Right lobe of liver (tissue), 6 donors: ENCODE measurements at places on chromosomes 1 and 21. TPM values are rescaled to one million over a fixed set of nuclear protein-coding genes. Genes with fewer than 3 reads are reported as not detected.

The AQP10 gene
- total RNA-seq, result not detected

The LORICRIN gene
- not detected for total RNA-seq

The TMCO4 gene
- total RNA-seq, result 6.4 TPM

The LIPI gene
- not detected for total RNA-seq

The PRPF38B gene
- 8.6 TPM for total RNA-seq

The THEM4 gene
- total RNA-seq, result 19.1 TPM

The ADGRB2 gene
- not detected for total RNA-seq

The XCL1 gene
- not detected for total RNA-seq

The TNFRSF4 gene
- not detected for total RNA-seq

- no peaks in the 10 kb centered on the region for H3K36me3 ChIP-seq
- no peak overlapping the region for H3K27ac ChIP-seq
- no peak for DNase-seq
- H3K27me3 ChIP-seq, result no peaks in the 10 kb centered on the region
- no peaks in the 10 kb centered on the region for H3K4me1 ChIP-seq
Observed at GRCh38 chr1:32980080-32980479, 15.5 kb upstream of the RNF19B start.

DNA sequence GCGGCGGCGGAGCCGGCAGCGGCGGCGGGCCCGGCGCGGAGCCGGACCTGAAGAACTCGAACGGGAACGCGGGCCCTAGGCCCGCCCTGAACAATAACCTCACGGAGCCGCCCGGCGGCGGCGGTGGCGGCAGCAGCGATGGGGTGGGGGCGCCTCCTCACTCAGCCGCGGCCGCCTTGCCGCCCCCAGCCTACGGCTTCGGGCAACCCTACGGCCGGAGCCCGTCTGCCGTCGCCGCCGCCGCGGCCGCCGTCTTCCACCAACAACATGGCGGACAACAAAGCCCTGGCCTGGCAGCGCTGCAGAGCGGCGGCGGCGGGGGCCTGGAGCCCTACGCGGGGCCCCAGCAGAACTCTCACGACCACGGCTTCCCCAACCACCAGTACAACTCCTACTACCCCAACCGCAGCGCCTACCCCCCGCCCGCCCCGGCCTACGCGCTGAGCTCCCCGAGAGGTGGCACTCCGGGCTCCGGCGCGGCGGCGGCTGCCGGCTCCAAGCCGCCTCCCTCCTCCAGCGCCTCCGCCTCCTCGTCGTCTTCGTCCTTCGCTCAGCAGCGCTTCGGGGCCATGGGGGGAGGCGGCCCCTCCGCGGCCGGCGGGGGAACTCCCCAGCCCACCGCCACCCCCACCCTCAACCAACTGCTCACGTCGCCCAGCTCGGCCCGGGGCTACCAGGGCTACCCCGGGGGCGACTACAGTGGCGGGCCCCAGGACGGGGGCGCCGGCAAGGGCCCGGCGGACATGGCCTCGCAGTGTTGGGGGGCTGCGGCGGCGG lies 1.0 kb downstream of the ARID1A start:
- no peaks in the 10 kb centered on the region for H3K27me3 ChIP-seq
- peak overlapping the region; percentile 72 for H3K4me3 ChIP-seq
- no peaks in the 10 kb centered on the region for H3K36me3 ChIP-seq
- H3K27ac ChIP-seq, result peak overlapping the region; percentile 96
- peaks cover 46% of the 10 kb centered on the region for H3K4me1 ChIP-seq
- DNase-seq, result peak; percentile 43

DNA sequence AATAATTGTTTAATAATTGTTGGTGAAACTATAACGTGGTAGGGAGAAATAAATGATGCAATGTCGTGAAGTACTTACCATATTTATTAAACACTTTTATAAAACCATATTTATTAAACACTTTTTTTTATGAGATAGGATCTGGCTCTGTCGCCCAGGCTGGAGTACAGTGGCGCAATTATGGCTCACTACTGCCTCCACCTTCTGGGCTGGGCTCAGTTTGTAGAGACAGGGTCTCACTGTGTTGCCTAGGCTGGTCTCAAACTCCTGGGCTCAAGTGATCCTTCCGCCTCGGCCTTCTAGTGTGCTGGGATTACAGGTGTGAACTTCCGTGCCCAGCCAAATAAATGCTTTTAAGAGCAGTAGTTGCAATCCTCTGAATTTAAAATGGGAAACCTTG lies 76.0 kb upstream of the PGD start:
- no peaks in the 10 kb centered on the region for H3K36me3 ChIP-seq
- no peak for DNase-seq
- no peaks in the 10 kb centered on the region for H3K4me1 ChIP-seq
- H3K4me3 ChIP-seq, result no peak overlapping the region
- H3K27me3 ChIP-seq, result no peaks in the 10 kb centered on the region

DNA sequence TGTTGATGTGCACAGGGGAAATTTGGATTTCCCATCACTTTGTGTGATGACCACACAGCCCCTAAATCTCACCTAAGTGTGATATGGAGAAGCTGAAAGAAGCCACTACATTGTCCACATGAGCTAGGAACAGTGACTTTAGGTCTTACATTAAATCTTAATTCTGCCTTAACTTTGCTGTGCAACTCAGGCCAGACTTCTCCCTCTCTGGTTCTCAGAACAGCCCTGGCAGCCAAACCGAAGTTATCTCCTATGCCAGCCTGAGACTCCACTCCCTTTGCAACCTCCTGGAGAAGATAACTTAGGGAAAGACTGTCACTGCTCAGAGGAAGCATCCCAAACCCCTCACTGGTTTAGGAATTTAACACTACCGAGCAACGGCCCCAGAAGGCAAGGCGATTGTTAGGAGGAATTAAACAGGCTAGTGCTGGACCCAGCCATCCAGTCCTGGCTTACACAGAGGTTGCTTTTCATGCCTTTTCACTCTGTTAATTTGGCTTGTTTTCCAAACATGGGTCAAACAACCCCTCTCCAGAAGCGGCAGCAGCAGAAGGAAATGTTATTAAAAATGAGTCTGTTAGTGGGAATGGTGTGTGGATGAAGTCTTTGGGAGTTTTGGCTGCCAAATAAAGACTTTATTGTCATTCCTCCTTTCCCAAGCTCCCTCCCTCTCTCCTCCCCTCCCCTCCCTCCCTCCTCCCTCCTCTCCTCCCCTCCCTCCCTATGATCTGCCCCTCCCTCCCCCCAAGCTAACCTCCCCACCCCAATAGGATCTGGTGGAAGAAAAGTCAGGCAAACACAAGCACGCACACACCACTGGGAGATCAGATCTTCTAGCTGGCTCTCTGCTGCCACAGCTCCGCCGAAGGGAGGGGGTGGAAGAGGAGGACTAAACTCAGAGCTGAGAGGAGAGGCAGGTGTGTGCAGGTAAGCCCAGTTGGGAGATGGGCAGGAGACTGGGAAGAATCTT lies at the start of gene PRELP:
PRELP (plus strand) TSS at position 795 of the 970 bp plus-strand sequence. CDS start 7,379 bp downstream, outside the sequence.
- no peak for DNase-seq
- no peak within 1 kb of the TSS for H3K4me3 ChIP-seq
- no peaks in the 10 kb centered on the region for H3K27me3 ChIP-seq
- peak within 1 kb of the TSS; percentile 36 for H3K27ac ChIP-seq
- no peaks in the 10 kb centered on the region for H3K4me1 ChIP-seq

GRCh38 chr1:53615101-53615500 lies 123.9 kb downstream of the GLIS1 start:
- no peak for DNase-seq
- no peaks in the 10 kb centered on the region for H3K27me3 ChIP-seq
- H3K36me3 ChIP-seq, result no peaks in the 10 kb centered on the region
- no peak overlapping the region for H3K27ac ChIP-seq
- no peaks in the 10 kb centered on the region for H3K4me1 ChIP-seq

DNA sequence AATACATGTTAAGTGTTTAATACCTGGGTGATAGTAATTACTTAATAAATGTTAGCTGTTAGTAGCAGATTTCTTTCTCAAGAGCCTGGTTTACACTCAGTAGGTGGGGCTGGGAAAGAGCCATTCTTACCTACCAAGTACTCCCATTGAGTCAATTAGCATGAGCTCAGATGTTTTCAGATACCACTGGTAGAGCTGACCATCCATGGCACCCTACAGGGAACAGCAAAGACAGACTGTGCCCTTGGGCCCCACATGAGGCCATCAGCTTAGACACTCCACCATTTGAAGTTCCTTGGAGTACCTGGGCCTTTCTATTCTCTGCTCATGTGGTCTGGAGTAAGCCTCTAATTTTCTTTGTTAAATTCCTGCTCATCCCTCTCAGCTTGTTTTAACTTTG lies 179.3 kb downstream of the CACNA1E start:
- no peaks in the 10 kb centered on the region for H3K27me3 ChIP-seq
- no peaks in the 10 kb centered on the region for H3K36me3 ChIP-seq
- peaks cover 13% of the 10 kb centered on the region for H3K4me1 ChIP-seq
- H3K27ac ChIP-seq, result no peak overlapping the region

DNA sequence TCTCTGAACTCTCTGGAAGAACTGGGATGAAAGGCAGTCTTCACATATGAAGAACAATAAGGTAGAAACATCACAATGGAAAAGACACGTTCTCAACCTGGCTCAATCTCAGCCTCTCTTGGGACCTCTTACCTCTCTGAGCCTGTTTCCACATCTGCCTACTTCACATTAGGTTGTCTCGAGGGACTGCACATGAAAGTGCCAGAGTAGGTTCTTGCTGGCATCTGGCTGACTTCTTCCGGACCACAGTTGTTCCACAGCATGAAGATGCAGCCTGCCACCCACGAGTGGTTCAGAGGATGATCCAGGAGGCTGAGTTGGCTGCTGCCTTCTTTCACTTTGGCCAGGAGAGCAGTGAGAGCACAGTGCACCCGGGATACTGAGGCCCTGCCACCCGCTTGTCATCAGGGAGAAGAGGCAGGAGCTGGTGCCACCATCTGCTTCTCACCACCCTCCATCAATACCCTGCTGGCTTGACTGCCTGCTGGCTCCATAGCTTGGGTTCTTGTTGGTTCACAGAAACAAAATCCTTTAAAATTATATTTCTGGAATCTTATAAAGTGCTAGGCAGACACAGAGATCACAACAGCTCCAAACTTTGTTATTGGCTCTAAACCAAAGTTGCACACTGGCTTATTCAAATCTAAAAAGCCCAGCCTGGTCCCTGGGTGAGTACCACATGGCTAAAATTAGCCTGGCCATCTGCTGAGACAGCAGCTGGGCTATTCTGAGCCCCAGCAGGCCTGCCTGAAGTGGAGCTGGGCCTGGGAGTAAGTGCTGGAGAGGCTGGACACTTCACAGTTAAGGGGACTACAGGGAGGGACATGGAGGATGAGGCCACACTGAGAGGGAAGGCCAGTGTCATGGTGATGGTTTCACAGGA lies 46.9 kb upstream of the LIN9 start:
- no peak for DNase-seq
- no peaks in the 10 kb centered on the region for H3K4me1 ChIP-seq
- no peaks in the 10 kb centered on the region for H3K27me3 ChIP-seq

- H3K4me1 ChIP-seq, result peaks cover 46% of the 10 kb centered on the region
- peak; percentile 81 for DNase-seq
- no peaks in the 10 kb centered on the region for H3K27me3 ChIP-seq
- no peak overlapping the region for H3K4me3 ChIP-seq
- H3K36me3 ChIP-seq, result no peaks in the 10 kb centered on the region
- peak overlapping the region; percentile 90 for H3K27ac ChIP-seq
Observed at GRCh38 chr1:12146343-12147112, 20.3 kb upstream of the TNFRSF1B start.

- no peaks in the 10 kb centered on the region for H3K4me1 ChIP-seq
- no peaks in the 10 kb centered on the region for H3K27me3 ChIP-seq
- H3K36me3 ChIP-seq, result no peaks in the 10 kb centered on the region
- no peak overlapping the region for H3K27ac ChIP-seq
- no peak for DNase-seq
Observed at GRCh38 chr21:38984982-38985567, 179.3 kb downstream of the ETS2 start.

DNA sequence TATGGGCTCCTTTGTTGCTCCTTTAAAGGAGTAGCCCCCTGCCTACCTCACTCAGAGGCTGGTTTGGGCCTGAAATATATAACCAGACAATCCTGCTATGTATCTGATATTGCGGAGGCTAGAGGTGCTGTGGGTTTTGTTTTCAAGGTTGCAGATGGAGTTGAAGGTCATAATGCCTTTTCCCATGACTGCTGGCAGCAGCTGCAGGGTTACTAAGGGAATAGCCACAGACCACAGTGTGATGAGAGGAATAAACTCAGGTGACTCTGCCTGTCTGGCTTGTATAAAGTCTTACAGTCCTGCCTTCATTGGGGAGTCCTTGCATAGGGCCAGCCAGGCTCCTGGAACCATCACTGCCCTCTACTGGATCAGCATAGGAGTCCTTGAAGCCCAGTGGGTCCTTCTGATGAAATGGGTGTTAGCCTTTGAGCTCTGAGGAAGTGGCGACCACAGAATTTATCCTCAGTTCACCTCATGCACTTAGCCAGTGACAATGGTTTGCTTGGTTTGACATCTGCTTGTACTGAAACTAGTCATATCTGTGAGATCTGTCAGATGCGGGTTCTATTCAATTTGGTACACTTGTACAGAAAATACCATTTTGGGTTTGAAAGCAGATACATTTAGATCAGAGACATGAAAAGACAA lies 174.4 kb upstream of the HMCN1 start:
- H3K27me3 ChIP-seq, result no peaks in the 10 kb centered on the region
- no peaks in the 10 kb centered on the region for H3K4me1 ChIP-seq
- H3K36me3 ChIP-seq, result no peaks in the 10 kb centered on the region
- no peak overlapping the region for H3K27ac ChIP-seq
- peak; percentile 57 for DNase-seq
- H3K4me3 ChIP-seq, result no peak overlapping the region

GRCh38 chr1:21794656-21795055 lies 11.7 kb upstream of the USP48 start:
- H3K27ac ChIP-seq, result no peak overlapping the region
- DNase-seq, result no peak
- H3K4me3 ChIP-seq, result no peak overlapping the region
- H3K4me1 ChIP-seq, result no peaks in the 10 kb centered on the region
- H3K36me3 ChIP-seq, result no peaks in the 10 kb centered on the region

- no peak overlapping the region for H3K4me3 ChIP-seq
- H3K4me1 ChIP-seq, result no peaks in the 10 kb centered on the region
Observed at GRCh38 chr21:31107871-31108270, 69.6 kb upstream of the KRTAP19-8 start.

DNA sequence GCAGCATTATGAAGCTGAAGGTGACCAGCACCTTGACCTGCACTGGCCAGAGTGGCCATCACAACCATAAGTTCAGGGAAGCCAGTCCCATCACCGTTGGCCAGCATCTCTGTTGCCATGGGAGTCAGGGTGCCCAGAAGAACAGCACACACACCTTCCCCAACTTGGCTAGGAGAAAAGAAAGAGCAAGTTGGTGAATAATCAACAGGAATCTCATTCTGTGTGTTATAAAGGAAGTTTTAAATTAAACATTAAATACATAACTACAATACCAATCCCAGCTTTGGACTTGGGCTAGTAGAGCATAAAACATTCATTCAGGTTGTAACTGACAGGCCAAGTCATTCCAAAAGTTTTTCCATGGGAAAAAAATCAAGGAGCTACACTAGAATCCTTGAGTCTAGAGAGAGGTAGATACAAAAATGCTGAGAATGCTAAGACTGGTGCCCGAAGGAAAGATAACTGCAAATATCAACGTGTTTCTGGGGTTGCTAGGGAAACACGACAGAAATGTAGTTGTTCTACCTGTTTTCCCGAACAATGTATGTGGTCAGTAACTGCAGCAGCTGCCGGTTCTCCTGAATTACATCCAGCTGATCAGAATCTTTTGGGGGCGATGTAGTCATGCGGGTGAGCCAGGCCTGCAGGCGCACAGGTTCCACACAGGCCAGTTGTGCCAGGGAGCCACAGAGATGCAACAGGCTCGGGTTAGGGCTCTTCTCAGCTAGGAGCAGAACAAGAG lies 45.6 kb downstream of the UBR4 start:
- no peak overlapping the region for H3K4me3 ChIP-seq
- no peaks in the 10 kb centered on the region for H3K27me3 ChIP-seq
- H3K4me1 ChIP-seq, result peaks cover 9% of the 10 kb centered on the region
- no peak overlapping the region for H3K27ac ChIP-seq

- no peaks in the 10 kb centered on the region for H3K27me3 ChIP-seq
- H3K4me1 ChIP-seq, result no peaks in the 10 kb centered on the region
- DNase-seq, result no peak
- H3K4me3 ChIP-seq, result no peak overlapping the region
Observed at GRCh38 chr1:114263343-114263742, 109.7 kb upstream of the SYT6 start.
